ENCODE measurements at places on chromosomes 5 and 9.
A peak's percentile ranks its signal among the peaks of the same experiment; 100 is the strongest.

GRCh38 chr9:138042640-138043039 lies 165.1 kb downstream of the CACNA1B start:
- DNase-seq, result no peak

DNA sequence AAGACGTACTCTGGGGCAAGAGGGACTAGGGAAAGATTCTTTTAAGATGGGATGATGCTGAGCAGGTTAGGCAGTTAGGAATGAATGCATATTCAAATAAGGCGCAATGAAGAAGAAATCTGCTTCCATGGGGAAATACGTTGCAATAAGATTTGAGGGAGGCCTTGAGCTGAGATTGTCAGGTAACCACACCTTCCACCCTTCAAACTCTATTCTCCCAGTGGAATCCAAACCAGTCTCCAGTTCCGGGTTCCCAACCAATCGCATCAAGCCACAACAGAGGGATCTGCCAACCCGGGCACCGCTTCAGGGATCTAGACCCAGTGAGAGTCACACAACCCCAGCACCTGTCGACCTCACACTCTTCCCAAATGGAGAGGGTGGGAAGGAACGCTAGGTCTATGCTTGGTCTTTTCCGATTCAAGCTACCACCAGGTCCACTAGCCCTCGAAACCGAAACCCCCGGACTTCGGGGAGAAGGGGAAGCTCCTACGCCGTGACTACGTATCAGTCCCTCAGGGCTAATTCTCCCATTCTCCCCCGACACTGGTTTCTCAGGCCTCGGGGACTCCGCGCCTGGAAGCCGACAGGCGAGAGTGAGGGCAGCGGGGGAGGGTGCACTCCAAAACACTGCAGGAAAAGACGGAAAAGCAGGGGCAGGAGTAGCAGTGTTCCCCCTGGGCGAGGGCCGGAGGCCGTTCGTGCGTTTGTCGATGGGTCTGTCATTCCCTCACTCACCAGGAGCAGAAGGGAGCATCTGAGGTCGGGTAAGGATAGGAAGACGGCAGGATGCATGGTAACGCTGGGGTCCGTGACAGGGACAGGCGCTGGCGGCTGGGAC lies 534 bp downstream of the ERP44 start:
- no peak for DNase-seq

GRCh38 chr5:132865668-132866341 lies 464 bp downstream of the GDF9 start:
- DNase-seq, result no peak

DNA sequence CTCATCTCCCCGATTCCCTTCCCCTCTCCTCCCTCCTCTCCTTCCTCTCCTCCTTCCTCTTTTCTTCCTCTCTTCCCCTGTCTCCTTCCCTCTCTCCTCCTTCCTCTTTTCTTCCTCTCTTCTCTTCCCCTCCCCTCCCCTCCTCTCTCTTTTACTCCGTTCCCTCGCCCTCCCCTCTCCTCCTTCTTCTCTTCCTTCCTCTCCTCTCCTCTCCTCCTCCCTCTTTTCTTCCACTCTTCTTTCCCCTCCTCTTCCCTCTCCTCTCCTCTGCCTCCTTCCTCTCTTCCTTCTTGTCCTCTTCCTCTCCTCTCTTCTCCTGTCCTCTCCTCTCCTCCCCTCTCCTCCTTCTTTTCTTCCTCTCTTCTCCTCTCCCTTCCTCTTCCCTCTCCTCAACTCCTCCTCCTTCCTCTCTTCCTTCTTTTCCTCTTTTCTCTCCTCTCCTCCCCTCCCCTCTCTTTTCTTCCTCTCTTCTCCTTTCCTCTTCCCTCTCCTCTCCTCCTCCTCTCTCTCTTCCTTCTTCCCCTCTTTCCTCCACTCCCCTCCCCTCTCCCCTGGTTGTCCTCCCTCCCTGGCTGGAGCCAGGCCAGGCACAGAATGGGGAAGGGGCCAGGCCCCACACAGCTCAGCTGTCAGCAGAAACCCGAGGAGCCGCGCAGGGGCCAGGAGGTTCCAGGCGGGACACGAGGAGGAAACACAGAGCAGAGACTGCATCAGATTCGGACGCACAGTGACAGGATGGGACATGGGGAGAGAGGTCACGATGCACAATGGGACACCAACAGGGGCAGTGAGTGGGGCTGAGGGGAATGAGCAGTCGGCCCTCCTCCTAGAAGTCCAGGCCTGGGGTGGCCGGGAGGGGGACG lies 48.0 kb downstream of the CAMK2A start:
- no peak for DNase-seq

- DNase-seq, result no peak
Observed at GRCh38 chr9:4674783-4675182, 4.6 kb upstream of the CDC37L1 start.

DNA sequence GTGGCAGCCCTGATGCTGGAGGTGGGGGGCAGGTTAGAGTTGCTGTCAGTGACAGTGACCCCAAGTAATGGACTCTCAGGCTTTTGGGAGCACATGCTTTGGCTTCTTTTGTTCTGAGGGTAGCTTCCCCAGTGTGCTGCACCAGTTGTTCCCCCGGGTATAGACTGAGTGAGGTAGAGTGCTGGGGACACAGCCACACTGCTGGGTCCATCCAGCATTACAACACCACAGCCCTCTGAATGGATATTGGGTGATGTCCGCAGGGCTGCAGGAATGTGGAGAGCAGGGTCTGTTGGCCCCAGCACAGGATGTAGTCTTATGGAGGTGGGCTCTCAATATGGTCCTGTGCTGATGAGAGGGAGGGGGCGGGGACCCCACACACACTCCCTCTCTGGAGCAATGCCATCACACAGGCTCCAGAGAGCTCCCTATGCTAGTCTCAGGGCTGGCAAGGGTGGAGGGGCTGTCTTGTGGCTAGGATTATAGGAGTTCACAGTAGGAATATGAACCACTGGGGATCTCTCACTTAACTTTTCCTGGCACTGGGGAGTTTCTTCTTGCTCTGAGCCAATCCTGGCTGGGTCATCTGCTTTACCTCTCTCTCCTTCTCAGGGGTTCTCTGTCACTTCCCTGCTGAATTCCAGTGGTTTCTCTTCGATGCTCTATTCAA lies 20.7 kb downstream of the OSMR start:
- DNase-seq, result no peak

DNA sequence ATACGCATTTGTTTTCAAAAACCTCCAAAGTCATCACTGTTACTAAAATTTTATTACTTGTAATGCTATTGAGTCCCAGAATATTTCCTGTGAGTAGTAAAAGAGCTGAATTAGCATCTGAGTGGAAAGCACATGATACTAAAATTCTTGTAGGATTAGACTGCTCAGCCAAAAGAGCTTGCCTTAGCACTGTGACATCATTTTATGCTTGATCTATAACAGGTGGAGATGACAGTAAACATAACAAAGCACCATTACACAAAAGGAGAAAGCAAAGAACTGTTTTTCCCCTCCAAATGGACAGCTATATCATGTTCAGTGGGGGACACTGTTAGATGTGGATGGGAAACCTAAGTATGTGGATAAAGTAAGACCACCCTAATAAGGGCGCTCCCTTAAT lies 5.8 kb upstream of the JAK2 start:
- DNase-seq, result no peak

GRCh38 chr5:10684303-10685086 lies 76.5 kb downstream of the DAP start:
- no peak for DNase-seq

GRCh38 chr5:174223355-174223754 lies 177.8 kb downstream of the NSG2 start:
- DNase-seq, result no peak

DNA sequence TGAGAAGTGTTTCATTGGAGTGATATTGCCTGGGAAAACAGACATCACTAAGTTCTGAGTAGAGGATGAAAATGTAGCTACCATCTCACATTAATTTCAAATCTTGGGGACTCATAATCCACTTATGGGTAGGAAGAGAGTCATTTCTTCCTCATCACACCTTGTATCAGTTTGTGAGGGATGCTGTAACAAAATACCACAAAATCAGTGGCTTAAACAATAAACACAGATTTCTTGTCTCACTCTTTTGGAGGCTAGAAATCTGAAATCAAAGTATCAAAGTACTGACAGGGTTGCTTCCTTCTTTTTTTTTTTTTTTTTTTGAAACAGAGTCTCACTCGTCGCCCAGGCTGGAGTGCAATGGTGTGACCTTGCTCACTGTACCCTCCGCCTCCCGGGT lies 3.4 kb downstream of the CARD6 start:
- no peak for DNase-seq

DNA sequence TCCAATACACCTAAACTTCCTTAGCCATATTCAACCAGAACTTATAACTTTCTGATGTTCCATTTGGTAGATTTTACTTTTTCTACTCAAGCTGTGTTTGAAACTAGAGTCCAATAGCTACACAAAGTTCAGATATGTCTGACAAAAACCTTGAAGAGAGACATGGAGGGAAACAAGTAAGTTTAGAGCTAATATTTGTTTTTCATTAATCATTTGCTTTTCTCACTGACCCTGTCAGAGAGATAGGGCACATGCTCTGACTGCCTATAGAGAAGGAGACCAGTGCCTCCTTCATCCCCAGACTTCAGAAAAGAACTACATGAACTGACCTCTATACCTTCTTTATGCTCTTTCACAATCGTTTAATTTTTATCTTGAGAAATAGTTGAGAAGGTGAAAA lies 157.0 kb upstream of the PPP1R2B start:
- DNase-seq, result no peak

- no peak for DNase-seq
Observed at GRCh38 chr5:154365823-154366222, 80.0 kb upstream of the SAP30L start.

GRCh38 chr9:91187311-91187964 lies 174.3 kb downstream of the AUH start:
- DNase-seq, result no peak

DNA sequence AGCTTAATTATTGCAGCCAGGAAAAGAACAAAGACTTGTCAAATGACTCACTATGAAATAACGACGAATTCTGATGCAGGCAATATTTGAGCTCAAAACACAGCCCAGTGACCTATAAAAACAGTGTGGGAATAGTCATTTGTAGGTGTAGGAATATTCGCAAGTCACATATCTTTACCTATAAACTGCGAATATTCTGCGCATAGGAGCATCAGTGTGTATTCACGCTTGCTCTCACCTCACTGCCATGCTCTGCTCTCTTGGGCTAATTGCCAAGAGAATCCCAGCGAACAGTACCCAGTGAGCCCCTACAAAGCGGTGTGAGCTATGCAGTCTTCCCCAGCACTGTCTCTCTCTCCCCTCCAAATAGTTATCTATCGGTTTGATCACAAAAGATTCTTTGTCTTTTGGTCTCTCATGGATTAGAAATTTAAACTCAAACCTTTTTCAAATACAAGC lies 74.2 kb downstream of the ST8SIA4 start:
- no peak for DNase-seq

- DNase-seq, result no peak
Observed at GRCh38 chr9:121362813-121363621, 7.0 kb downstream of the STOM start.

- DNase-seq, result no peak
Observed at GRCh38 chr9:85940275-85940831, 593 bp upstream of the NAA35 start.

DNA sequence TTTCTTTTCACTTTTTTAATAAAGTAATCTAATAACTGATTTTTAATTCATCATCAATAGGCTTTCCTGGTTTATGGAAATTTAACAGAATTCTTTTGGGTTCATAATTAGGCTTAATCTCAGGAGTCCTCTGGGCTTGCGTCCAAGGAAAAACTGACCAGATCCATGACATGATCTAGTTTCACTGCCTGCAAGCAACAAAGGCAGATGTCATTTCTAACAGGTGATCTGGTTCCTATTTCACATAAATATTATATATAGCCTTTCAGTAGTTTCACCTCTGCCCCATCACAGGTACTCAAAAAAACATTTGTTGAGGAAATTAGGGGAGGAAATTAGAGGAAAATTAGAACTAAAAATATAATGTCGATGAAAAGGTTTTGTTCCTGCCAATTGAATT lies 126.4 kb downstream of the FBXL17 start:
- DNase-seq, result no peak

- no peak for DNase-seq
Observed at GRCh38 chr9:70049236-70049635, 5.6 kb downstream of the MAMDC2 start.

DNA sequence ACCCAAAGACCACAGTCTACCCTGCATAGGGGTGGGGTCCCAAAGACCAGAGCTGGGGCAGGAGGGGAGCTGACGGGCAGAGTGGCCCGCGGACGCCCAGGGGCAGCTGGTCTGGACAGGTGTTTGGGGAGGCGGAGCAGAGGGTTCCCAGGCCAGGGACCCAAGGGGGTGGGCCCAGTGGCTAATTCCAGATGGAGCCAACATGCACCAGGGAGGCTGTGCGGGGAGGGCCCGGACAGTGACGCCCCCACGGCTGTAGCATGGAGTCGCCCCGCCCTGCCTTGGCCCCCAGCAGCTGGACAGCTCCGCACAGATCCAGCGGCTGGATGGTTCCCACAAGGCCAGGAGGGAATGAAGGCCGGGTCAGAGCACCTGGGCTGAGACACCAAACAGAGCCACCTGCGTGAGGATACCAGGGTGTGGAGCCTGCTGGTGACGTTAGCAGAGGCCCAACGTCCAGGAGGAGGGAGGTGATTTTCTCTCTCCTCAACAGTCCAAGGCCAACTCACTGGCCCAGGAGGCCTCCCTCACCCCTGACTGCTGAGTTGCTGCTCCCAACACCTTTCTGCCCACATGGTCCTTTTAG lies 55.3 kb upstream of the EGFL7 start:
- no peak for DNase-seq

- DNase-seq, result no peak
Observed at GRCh38 chr5:37569466-37569865, 190.3 kb downstream of the WDR70 start.

- DNase-seq, result no peak
Observed at GRCh38 chr5:141559461-141559860, 59.3 kb downstream of the DIAPH1 start.

GRCh38 chr9:76729980-76730737 lies 34.1 kb upstream of the PCA3 start:
- no peak for DNase-seq

DNA sequence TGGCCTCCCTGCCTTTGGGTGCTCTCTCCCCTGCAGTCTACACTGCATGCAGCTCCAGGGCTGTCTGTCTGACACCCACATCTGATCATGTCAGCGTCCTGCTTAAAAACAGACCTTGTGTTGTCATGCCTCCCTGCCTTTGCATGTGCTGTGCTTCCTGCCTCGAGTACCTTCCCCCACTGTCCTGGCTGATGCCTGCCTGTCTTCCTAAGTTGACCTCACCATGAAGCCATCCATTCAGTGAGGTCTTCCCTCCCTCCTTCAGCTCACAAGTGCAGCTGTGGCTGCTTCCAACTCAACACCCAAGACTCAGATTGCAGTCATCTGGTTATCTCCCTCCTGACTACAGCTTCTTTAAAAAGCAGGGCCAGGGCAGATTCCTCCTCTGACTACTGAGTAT lies 5.5 kb downstream of the ANGPTL2 start:
- DNase-seq, result no peak

GRCh38 chr5:144015961-144016360 lies 154.5 kb downstream of the YIPF5 start:
- DNase-seq, result no peak

GRCh38 chr5:134436523-134437339 lies 25.1 kb upstream of the CDKN2AIPNL start:
- peak; percentile 51 for DNase-seq

- DNase-seq, result no peak
Observed at GRCh38 chr5:421287-421880, 21.6 kb upstream of the EXOC3 start.

- DNase-seq, result no peak
Observed at GRCh38 chr5:43415935-43416802, 4.0 kb upstream of the CCL28 start.

- no peak for DNase-seq
Observed at GRCh38 chr9:93059715-93060578, 1.4 kb downstream of the SUSD3 start.

- DNase-seq, result no peak
Observed at GRCh38 chr5:123012321-123012720, 24.2 kb downstream of the PPIC start.
